ENCODE measurements at places on chromosomes 11 and 22. TPM values are rescaled to one million over a fixed set of nuclear protein-coding genes. Genes with fewer than 3 reads are reported as not detected.

The CRYBB2 gene
- 0.81 TPM for total RNA-seq

DNA sequence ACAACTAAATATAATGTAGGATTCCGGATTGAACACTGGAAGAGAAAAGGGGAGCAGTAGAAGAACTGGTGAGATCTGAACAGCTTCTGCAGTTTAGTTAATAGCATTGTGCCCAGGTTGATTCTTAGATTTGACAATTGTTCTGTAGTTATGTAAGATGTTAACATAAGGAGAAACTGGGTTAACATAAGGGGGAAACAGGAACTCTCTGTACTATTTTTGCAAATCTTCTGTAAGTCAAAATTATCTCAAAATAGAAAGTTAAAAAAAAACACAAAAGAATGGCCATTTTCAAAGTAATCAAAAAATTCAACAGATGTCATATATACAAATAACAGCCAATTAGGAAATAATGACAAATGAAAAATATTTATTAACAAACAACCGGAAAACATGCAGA is 18.7 kb upstream of the LRP5 start:
- no peak for DNase-seq
- H3K36me3 ChIP-seq, result no peaks in the 10 kb centered on the region
- H3K27ac ChIP-seq, result no peak overlapping the region
- no peaks in the 10 kb centered on the region for H3K27me3 ChIP-seq

GRCh38 chr11:134369656-134370525 is 38.1 kb downstream of the GLB1L2 start:
- no peaks in the 10 kb centered on the region for H3K27me3 ChIP-seq
- H3K4me3 ChIP-seq, result no peak overlapping the region
- DNase-seq, result no peak
- H3K36me3 ChIP-seq, result no peaks in the 10 kb centered on the region

The OR52N4 gene
- not detected for total RNA-seq

DNA sequence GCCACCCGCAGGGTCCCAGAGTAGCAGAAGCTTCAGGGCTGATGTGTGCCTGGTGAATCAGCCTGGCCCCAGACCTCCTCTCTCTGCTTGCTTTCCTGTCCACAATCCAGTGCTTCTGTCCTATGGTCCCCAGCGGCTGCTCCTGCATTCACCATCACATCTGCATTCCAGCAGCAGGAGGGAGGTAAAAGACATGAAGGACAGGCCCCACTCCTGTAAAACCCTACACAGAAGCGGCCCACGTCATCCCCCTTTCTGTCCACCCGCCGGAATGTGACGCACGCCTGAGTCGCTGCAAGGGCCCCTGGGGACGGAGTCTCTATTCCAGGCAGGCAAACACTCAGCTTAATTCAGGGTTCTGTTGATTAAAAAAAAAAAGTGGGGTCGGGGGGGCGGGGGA is 58.3 kb downstream of the CDKN1C start:
- H3K27ac ChIP-seq, result no peak overlapping the region
- peaks cover 41% of the 10 kb centered on the region for H3K27me3 ChIP-seq
- no peak for DNase-seq
- no peak overlapping the region for H3K4me3 ChIP-seq

DNA sequence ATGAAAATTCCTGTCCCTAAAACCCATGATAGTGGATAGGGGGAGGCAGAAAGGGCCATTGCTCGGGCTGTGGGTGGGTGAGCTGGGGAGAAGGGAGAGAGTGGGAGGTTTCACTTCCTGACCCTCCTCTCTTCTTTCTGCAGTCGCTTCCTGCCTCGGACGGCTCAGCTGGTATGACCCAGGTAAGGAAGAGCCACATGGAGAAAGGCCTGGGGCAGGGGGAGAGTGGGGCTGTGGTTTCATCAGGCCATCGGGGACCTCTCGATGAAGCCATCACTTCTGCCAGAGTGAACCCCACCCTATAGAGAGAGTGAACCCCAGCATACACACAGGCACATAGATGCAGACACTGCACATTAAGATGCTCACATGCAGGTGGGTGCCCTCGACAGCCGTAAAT is 12.6 kb downstream of the CD5 start:
- H3K36me3 ChIP-seq, result no peaks in the 10 kb centered on the region
- no peak overlapping the region for H3K27ac ChIP-seq
- H3K4me3 ChIP-seq, result no peak overlapping the region

The HTATIP2 gene
- 22.2 TPM for total RNA-seq

The FBLN1 gene
- total RNA-seq, result 258 TPM

DNA sequence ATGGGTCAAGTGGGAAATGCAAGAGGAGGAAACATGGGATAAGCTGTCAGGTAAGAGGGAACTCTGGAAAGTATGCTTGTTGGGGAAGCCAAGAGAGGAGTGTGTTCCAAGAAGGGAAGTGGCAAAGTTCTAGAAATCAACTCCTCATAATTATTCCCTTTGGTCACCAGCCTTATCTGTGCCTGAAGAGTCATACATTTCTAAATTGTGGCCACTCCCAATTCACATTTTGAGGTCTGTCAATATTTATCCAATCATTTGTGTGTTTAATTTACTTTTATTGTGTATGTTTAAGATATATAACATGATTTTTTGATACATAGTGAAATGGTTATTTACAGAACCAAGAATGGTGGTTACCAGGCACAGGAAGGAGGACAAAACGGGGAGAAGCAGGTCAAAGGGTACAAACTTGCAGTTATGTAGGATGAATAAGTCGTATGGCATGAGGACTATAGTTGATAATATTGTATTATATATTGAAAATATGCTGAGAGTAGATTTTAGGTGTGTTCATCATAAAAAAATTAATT is 131.7 kb downstream of the GRIA4 start:
- H3K4me3 ChIP-seq, result no peak overlapping the region
- H3K4me1 ChIP-seq, result no peaks in the 10 kb centered on the region
- H3K27ac ChIP-seq, result no peak overlapping the region
- H3K36me3 ChIP-seq, result no peaks in the 10 kb centered on the region
- no peak for DNase-seq

DNA sequence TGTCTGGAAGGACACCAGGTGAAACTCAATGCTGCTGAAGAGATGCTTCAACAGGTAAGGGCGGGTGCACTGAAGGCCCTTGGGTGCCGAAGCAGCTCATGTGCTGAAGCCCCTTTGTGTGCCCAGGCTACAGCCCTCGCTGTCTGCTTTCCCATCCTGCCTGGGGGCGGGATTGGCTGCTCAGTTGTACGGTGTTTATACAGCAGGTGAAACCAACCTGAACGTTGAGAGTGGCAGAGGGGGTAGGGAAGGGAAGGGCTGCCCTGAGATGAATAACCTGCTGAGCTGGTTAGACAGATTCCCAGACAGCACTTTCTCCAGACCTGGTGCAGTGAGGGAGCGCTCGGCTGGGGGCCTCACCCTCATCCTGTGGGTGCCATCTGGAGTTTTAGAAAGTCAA is 75.7 kb downstream of the CYB5R2 start:
- peak overlapping the region; percentile 92 for H3K27ac ChIP-seq
- peaks cover 59% of the 10 kb centered on the region for H3K4me1 ChIP-seq
- H3K36me3 ChIP-seq, result peaks cover 3% of the 10 kb centered on the region
- H3K27me3 ChIP-seq, result no peaks in the 10 kb centered on the region
- H3K4me3 ChIP-seq, result no peak overlapping the region
- peak; percentile 33 for DNase-seq

DNA sequence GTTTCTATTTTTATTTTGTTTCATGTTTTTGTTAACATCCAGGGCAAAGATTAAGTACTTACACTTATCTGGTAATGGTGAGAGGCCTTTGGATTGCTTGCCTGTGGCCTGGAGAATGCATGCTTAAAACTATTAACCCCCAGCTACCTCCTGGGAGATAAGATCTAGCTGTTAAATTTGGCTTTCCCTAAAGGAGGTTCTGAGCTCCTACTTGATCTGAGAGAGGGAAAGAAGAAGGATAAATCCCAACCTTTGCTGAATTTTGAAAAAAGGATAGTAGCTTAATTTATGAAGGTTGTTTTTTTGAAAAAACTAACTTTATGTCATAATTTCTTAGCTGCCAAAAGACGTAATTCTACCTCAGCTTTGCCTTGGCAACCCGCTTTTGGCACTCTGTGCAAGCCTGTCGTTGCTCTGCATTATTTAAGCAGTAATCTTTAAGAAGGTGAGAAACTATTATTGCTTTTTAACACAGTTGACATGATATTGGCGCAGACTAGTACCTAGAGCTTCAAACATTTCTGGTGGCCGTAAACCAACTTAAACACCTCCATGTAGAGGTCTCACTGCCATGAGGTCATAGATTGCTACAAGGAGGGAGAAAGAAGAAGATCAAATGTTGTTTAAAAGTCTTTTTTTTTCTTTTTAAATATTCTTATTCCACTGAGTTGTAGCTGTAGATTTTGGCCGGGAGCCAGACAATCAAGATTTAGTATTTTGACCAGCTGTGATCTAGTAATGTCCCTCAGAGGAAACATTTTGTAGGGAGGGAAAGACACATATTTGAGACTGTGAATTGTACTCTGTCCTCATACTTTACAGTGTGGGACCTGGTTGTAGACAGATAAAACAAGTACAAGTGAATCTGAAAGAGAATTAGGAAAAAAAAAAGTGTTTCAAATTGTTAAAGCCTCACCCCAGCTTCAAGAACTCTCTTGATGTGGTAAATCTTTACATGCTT is 74.4 kb downstream of the WNT11 start:
- no peak overlapping the region for H3K4me3 ChIP-seq
- peaks cover 2% of the 10 kb centered on the region for H3K36me3 ChIP-seq
- DNase-seq, result no peak
- no peaks in the 10 kb centered on the region for H3K27me3 ChIP-seq
- no peak overlapping the region for H3K27ac ChIP-seq
- H3K4me1 ChIP-seq, result peaks cover 10% of the 10 kb centered on the region

- H3K36me3 ChIP-seq, result no peaks in the 10 kb centered on the region
- no peak overlapping the region for H3K27ac ChIP-seq
- H3K4me3 ChIP-seq, result no peak overlapping the region
- DNase-seq, result no peak
These were observed 99.1 kb upstream of the ANO1 start for GRCh38 chr11:69978841-69979614.

The CELSR1 gene
- total RNA-seq, result 20.9 TPM

The FOLR2 gene
- total RNA-seq, result not detected

DNA sequence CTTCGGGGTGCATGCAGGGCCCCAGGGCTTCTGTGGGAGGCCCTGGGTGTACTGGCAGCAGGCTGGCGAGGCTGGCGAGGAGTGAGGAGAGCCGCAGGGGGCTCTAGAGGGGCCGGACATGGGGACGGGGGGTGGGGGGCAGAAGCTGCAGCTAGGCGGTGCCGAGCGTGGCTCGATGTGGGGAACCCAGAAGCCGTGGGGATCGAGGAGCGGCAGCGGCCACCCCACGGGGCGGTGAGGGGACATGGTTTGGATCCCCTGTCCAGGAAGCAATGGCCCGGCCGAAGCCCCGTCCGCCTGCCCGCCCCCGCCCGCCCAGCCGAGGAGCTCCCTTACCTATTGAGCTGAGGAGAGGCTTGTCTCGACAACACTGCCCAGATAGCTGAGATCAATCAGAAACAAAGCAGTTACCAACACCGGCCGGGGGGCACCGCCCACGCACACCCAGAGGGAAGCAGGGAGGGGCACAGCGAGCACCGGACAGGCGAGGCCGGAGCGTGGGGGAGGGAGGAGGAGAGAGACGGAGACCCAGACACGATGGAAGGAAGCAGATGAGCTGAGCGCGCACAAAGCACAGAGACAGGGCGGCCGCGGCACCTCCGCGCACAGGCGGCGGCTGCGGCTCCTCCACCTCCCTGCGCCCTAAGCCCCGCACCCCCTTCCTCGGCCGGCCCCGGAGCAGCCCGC is 38.7 kb downstream of the IGSF9B start:
- peaks cover 6% of the 10 kb centered on the region for H3K4me1 ChIP-seq
- H3K36me3 ChIP-seq, result peaks cover 2% of the 10 kb centered on the region
- DNase-seq, result no peak
- no peak overlapping the region for H3K27ac ChIP-seq
- H3K27me3 ChIP-seq, result peaks cover 7% of the 10 kb centered on the region
- H3K4me3 ChIP-seq, result peak overlapping the region; percentile 33

The CDON gene
- 26.4 TPM for total RNA-seq

The IGSF9B gene
- total RNA-seq, result 9.4 TPM

The RTL10 gene
- 27.4 TPM for total RNA-seq

DNA sequence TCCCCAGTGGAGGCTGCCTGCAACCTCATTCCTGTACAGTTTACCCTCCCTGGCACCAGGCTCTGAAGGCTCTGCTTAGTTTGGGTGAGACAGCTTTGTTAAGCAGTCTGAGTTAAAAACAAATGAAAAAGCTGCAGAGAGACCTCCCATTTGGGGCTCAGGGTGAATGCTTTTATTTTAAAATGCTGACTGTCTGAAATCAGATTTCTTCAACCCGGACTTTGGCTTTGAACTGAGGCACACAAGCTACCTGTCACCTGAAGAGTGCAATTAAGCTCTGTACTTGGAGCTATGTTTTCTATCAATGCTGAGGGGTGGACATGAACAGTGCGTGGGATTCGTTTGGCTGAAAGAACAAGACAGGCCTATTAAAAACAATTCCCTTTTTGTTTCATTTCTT is 217.5 kb upstream of the SORL1-AS1 start:
- H3K4me1 ChIP-seq, result peaks cover 33% of the 10 kb centered on the region
- no peak overlapping the region for H3K27ac ChIP-seq
- peaks cover 4% of the 10 kb centered on the region for H3K27me3 ChIP-seq

DNA sequence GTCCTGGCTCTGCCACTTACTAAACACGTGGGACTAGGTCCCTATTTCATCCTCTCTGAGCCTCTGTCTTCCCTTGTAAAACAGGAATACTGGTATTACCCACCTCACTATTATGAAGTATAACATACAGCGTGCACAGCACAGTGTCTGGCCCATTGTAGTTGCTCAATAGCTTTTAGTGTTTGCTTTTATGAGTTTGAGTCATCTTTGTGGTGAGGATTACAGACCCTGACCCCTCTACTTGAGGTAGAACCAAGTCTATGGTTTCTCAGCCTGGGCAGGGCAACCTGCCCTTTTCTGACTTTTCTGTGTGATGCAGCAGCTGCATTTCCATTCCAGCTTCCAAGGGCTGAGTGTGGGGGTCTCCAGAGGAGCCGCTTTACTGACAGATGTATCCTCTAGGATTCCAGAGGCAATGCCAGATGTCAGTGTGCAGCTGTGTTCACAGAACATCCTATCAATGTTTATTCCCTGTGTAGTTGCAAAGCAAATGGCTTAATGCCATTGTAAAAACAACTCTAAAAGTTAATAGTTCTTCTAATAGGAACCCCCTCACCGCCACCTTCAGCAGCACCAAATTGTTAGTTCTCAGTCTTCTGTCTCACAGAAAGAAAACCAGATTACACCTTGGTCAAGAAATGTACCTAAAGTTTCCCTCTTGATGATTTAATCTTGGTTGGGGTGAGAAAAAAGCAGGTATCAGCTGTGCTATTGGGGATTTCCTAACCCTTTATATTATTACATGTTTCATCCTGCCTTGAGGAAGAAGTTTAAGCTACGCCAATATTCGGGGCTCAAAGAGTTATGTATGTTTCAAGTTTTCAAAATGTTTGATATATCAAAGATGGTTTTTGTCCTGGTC is 16.8 kb downstream of the PRR5L start:
- peaks cover 12% of the 10 kb centered on the region for H3K27me3 ChIP-seq
- DNase-seq, result no peak
- no peaks in the 10 kb centered on the region for H3K4me1 ChIP-seq
- H3K4me3 ChIP-seq, result no peak overlapping the region
- H3K27ac ChIP-seq, result no peak overlapping the region
- H3K36me3 ChIP-seq, result no peaks in the 10 kb centered on the region
